Endothelial cell of umbilical vein (primary cell): ENCODE measurements at places on chromosomes 5 and 9. TPM values are rescaled to one million over a fixed set of nuclear protein-coding genes. Genes with fewer than 3 reads are reported as not detected.

DNA sequence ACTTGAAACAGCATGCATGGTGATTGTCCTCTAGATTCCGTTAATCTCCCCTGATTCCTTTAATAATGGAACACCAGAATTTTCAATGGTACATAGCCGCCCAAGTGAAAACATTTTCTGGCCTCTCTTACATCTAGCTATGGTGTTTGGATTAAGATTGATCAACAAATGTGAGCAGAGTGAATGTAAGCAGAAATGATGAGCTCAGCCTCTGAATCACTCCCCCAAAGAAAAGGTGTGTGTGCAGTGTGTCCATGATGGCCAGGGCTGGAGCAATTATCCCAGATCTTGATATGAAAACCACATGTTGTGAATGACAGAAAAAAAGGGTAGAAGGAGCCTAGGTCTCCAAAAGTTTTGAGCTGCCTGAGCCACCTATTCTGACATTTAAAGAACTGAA lies 55.3 kb downstream of the OR2K2 start:
- no peak for DNase-seq

FAM153A gene
- total RNA-seq, result not detected in 2 replicates

DNA sequence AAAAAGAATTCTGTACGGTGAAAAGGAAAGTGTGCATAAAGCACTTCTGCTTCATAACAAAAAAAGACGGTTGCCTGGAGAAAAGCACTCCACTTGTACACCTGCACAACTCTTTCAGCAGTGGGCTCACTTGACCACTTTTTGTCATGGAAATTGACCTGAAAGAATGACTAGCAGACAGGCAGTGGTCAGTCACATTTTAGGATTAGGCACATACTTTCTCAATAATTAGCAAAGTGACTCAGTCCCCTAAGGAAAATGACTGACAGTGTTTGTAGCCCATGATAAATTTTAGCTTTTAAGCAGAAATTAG lies 169.3 kb downstream of the FANCC start:
- DNase-seq, result no peak

DNA sequence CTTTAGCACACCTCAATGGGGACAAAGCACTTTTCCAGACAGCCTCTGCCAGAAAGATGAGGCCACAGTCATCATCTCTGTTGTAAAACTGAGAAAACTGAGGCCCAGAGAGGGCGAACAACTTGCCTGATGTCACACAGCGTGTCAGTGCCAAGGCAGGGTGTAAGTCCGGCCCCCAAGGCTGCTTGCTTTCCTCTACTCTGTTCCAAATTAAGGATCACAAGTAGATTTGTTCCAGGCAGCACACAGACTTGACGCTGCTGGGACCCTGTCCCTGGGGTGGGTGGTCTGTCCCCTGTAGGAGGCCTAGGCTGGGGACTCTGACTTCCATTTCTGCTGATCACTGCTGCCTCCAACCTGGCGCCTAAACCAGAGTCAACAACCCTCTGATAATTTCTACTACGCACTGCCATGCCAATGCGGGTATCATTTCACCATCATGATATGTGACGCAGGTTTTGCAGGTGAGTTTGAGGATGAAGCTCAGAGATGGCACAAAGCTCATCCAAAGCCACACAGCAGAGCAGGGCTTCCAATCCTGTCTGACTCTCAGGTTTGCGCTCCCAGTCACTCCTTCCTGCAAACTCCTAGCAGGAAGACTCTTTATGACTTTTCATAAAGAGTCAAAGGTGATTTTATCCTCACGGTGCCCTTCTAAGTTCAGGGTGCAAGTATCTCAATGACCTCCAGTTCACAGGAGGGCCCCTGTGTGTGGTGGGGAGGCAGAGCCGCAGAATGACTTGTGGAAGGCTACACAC lies 13.5 kb upstream of the RALGDS start:
- DNase-seq, result no peak

- no peak for DNase-seq
Observed at GRCh38 chr9:100354121-100354800, 1.5 kb upstream of the TEX10 start.

DNA sequence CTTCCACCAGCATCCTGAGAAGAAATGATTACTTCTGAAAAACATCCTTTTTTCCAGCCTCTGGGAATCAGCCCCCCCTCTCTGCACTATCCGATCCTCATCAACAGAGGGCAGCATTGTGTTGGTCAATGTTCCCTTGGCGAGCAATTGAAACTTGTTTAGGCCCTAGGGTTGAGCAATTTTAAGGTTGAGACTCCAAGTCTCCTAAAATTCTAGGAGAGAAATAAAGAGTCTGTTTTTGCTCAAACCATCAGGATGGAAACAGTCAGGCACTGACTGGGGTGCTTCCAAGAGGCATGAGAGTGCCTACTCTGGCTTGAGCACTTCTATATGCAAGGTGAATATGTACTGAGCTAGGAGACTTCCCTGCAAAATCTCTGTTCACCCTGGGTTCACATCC lies 12.4 kb upstream of the CYFIP2 start:
- peak; percentile 57 for DNase-seq

TDRD7 gene
- 11.2 and 11.5 TPM in 2 replicates for total RNA-seq
